Vagina (tissue), 2 donors: ENCODE measurements at places on chromosomes 1 and 21. TPM values are rescaled to one million over a fixed set of nuclear protein-coding genes. Genes with fewer than 3 reads are reported as not detected.

CNTN2 gene
- total RNA-seq = 7.4 TPM

RIMKLA gene
- 0.25 TPM for total RNA-seq

C8A gene
- not detected for total RNA-seq

FCN3 gene
- 1.7 TPM for total RNA-seq

ALDH4A1 gene
- 39.5 TPM for total RNA-seq

S1PR1 gene
- 58.4 TPM for total RNA-seq

LRRC38 gene
- total RNA-seq = 2.5 TPM

ADAMTS5 gene
- 20.4 TPM for total RNA-seq

KCNJ15 gene
- total RNA-seq = 12.3 TPM

KLF17 gene
- total RNA-seq = 0.25 TPM

OR2L5 gene
- total RNA-seq = not detected

DNA sequence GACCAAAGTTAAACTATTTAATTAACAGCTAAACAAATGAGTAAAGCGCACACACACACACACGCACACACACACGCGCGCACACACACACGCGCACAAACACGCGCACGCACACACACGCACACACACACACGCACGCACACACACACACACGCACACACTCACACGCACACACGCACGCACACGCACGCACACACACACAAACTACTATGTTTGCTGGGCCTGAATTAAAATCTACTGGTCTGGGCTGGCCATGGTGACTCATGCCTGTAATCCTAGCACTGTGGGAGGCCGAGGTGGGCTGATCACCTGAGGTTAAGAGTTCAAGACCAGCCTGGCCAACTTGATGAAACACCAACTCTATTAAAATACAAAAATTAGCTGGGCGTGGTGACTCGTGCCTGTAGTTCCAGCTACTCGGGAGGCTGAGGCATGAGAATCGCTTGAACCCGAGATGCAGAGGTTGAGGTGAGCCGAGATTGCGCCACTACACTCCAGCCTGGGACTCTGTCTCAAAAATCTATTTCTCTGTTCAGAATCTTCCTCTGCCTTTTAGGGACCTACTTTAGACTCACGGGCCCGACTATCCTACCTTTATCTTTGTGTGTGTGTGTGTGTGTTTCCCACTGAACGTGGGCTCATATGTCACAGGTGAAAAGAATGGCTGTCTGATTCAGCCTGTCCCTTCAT is 37.5 kb upstream of the DNAJC11 start:
- H3K36me3 ChIP-seq = no peaks in the 10 kb centered on the region
- H3K4me1 ChIP-seq = peaks cover 11% of the 10 kb centered on the region
- H3K27me3 ChIP-seq = no peaks in the 10 kb centered on the region
- no peak overlapping the region for H3K4me3 ChIP-seq
- no peak overlapping the region for H3K27ac ChIP-seq

GRCh38 chr1:208089149-208089548 is 155.0 kb downstream of the PLXNA2 start:
- H3K27ac ChIP-seq = no peak overlapping the region
- no peaks in the 10 kb centered on the region for H3K36me3 ChIP-seq
- no peak overlapping the region for H3K4me3 ChIP-seq
- no peaks in the 10 kb centered on the region for H3K27me3 ChIP-seq

DNA sequence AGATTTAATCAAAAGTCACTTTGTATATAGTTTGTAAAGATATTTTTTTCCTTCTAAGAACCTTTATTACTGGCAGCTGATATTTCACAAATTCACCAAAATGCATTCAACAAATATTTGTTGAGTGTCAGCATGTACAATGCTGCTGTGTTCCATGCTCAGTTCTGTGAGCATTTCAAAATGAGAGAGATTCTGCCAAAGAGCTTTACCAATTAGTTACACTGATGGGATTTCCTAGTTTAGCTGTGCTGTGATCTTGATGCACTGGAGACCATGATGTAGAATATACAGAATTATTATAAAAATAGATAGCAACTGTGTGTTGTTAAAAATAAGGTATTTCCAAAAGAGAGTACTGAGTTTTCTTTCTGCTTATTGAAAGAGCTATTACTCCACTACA is 225.6 kb downstream of the BRINP3 start:
- H3K4me3 ChIP-seq = no peak overlapping the region
- no peaks in the 10 kb centered on the region for H3K36me3 ChIP-seq
- DNase-seq = no peak
- H3K27me3 ChIP-seq = no peaks in the 10 kb centered on the region
- no peak overlapping the region for H3K27ac ChIP-seq
- H3K4me1 ChIP-seq = no peaks in the 10 kb centered on the region

GRCh38 chr1:56978819-56979218 is 13.0 kb upstream of the C8B start:
- no peaks in the 10 kb centered on the region for H3K27me3 ChIP-seq
- H3K27ac ChIP-seq = no peak overlapping the region
- no peak overlapping the region for H3K4me3 ChIP-seq
- H3K4me1 ChIP-seq = no peaks in the 10 kb centered on the region

DNA sequence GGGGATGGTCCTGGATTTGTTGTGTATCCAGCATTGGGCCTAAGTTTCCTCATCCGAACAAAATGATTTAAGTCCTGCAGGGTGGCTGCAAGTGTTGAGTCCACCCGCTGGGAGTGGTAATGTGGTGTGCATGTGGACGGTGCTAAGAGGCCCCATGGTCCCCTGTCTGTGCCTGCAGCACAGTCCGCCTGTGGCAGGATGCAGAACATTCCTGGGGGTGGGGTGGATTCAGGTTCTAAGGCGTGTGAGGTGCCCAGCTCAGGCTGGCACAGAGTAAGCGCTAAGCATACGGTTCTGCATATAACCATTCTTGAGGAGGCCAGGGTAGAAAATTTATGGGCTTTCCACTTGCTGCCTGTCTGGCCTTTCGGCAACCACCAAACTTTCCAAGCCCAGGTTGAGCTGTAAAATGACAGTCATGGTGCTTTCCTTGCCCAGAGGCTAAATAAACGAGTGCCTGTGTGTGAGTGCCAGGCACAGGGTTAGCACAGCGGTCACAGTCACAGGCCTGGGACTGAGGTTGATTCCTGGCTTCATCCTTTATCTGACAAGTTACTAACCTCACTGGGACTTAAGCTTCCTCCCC is 30.7 kb downstream of the SLC2A1 start:
- no peak overlapping the region for H3K27ac ChIP-seq
- no peak overlapping the region for H3K4me3 ChIP-seq
- no peak for DNase-seq
- H3K27me3 ChIP-seq = no peaks in the 10 kb centered on the region
- H3K4me1 ChIP-seq = peaks cover 39% of the 10 kb centered on the region

- H3K4me1 ChIP-seq = peaks cover 7% of the 10 kb centered on the region
- no peaks in the 10 kb centered on the region for H3K36me3 ChIP-seq
- no peak for DNase-seq
- H3K4me3 ChIP-seq = no peak overlapping the region
- no peak overlapping the region for H3K27ac ChIP-seq
Measured at GRCh38 chr21:41460578-41461527, 34.8 kb downstream of the MX1 start.

- no peak overlapping the region for H3K4me3 ChIP-seq
- H3K4me1 ChIP-seq = peaks cover 22% of the 10 kb centered on the region
- H3K36me3 ChIP-seq = no peaks in the 10 kb centered on the region
- peak; percentile 13 for DNase-seq
- H3K27ac ChIP-seq = no peak overlapping the region
- H3K27me3 ChIP-seq = no peaks in the 10 kb centered on the region
Measured at GRCh38 chr1:109642626-109643025, 13.3 kb upstream of the GSTM4 start.

- peaks cover 7% of the 10 kb centered on the region for H3K36me3 ChIP-seq
- H3K4me3 ChIP-seq = no peak overlapping the region
- no peak overlapping the region for H3K27ac ChIP-seq
Measured at GRCh38 chr1:227731241-227731677, 3.8 kb downstream of the JMJD4 start.

- peaks cover 4% of the 10 kb centered on the region for H3K4me1 ChIP-seq
- H3K4me3 ChIP-seq = peak overlapping the region; percentile 36
- DNase-seq = no peak
- no peaks in the 10 kb centered on the region for H3K36me3 ChIP-seq
Measured at GRCh38 chr1:227437495-227438008, 119.3 kb upstream of the CDC42BPA start.

DNA sequence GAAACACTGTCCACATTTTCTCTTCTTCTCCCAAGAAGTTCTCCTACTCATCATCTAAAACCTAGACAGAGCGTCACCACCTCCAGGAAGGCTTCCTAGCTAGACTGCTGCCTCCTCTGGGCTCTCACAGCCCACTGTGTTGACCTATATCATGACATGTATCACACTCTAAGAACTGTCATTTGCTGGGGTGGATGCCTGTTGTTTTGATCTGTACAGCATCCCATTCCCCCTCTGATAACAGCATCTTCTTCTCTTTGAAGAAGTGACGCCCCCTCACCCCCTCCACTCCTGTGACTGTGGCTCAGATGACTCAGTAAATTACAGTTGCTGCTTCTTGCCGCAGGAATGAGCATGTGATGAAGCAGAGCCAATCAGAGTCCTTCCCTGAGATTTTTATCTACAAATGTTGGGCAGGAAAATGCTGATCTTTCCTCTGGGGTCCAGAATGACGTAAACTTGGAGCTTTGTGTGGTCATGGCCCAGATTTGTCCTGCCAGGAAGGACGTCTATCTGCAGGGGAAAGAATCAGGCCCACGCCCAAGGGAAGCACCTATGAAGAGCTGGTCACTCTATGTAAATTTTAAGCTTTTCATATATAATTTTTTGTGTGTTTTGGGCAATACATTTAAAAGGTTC is 28.0 kb upstream of the FOXO6 start:
- no peaks in the 10 kb centered on the region for H3K36me3 ChIP-seq
- no peak overlapping the region for H3K27ac ChIP-seq
- no peaks in the 10 kb centered on the region for H3K4me1 ChIP-seq
- DNase-seq = peak; percentile 64

GRCh38 chr1:68449901-68450300 is at the start of gene RPE65:
TSS of gene RPE65 (minus strand) at chr1:68449954. CDS start at chr1:68449905, 49 bp downstream.
- no peaks in the 10 kb centered on the region for H3K27me3 ChIP-seq
- H3K36me3 ChIP-seq = no peaks in the 10 kb centered on the region
- DNase-seq = no peak
- H3K4me3 ChIP-seq = no peak within 1 kb of the TSS
- no peaks in the 10 kb centered on the region for H3K4me1 ChIP-seq
- H3K27ac ChIP-seq = no peak within 1 kb of the TSS

- H3K4me3 ChIP-seq = no peak overlapping the region
- DNase-seq = no peak
- H3K27ac ChIP-seq = no peak overlapping the region
- no peaks in the 10 kb centered on the region for H3K4me1 ChIP-seq
Measured at GRCh38 chr1:220929304-220929703, 50.1 kb downstream of the HLX start.

- DNase-seq = no peak
- no peaks in the 10 kb centered on the region for H3K4me1 ChIP-seq
Measured at GRCh38 chr1:243316366-243316989, 60.6 kb downstream of the SDCCAG8 start.

- no peak overlapping the region for H3K27ac ChIP-seq
- no peak overlapping the region for H3K4me3 ChIP-seq
- no peaks in the 10 kb centered on the region for H3K27me3 ChIP-seq
- H3K36me3 ChIP-seq = no peaks in the 10 kb centered on the region
Measured at GRCh38 chr21:38965910-38966504, 160.3 kb downstream of the ETS2 start.

DNA sequence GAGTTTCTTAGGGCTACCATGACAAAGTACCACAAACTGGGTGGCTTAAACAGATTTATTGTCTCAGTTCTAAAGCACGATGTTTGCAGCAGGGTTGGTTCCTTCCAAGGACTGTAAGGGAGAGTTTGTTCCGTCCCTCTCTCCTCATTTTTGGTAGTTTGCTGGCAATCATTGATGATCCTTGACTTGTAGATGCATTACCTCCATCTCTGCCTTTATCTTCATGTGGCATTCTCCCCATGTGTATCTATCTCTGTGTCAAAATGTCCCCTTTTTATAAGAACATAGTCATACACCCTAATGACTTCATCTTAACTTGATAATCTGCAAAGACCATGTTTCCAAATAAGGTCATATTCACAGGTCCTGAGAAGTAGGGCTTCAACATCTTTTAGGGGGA is 90.2 kb downstream of the LRRC8C start:
- H3K36me3 ChIP-seq = no peaks in the 10 kb centered on the region
- H3K4me1 ChIP-seq = peaks cover 7% of the 10 kb centered on the region
- no peak overlapping the region for H3K4me3 ChIP-seq
- H3K27ac ChIP-seq = no peak overlapping the region

DNA sequence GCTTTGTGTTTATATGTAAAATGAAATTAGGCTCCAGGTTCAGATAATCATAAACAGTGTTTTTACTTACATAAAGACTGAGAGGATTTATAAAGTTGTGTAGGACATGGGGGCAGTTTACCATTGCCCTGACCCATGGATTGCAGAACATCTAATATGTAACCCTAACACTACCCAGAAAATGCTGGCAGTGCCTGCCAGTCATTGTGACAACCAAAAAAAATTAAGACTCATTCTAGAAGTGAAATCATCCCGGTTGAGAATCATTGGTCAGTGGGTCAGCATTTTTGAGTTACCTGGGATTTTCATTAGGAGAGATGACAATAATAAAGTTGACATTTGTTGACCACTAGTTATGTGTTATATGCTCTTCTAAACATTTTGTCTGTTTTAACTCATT is 31.2 kb upstream of the THEM4 start:
- no peak for DNase-seq
- H3K36me3 ChIP-seq = no peaks in the 10 kb centered on the region
- H3K27ac ChIP-seq = no peak overlapping the region
- no peaks in the 10 kb centered on the region for H3K27me3 ChIP-seq
- H3K4me3 ChIP-seq = no peak overlapping the region
- peaks cover 17% of the 10 kb centered on the region for H3K4me1 ChIP-seq

- no peak overlapping the region for H3K27ac ChIP-seq
- H3K27me3 ChIP-seq = no peaks in the 10 kb centered on the region
- no peak for DNase-seq
- H3K4me1 ChIP-seq = no peaks in the 10 kb centered on the region
Measured at GRCh38 chr1:198449727-198450433, 90.6 kb downstream of the ATP6V1G3 start.

- H3K36me3 ChIP-seq = peaks cover 4% of the 10 kb centered on the region
- H3K27me3 ChIP-seq = no peaks in the 10 kb centered on the region
- H3K4me3 ChIP-seq = peak overlapping the region; percentile 94
Measured at GRCh38 chr1:179082999-179083335, 1.1 kb downstream of the TOR3A start.

DNA sequence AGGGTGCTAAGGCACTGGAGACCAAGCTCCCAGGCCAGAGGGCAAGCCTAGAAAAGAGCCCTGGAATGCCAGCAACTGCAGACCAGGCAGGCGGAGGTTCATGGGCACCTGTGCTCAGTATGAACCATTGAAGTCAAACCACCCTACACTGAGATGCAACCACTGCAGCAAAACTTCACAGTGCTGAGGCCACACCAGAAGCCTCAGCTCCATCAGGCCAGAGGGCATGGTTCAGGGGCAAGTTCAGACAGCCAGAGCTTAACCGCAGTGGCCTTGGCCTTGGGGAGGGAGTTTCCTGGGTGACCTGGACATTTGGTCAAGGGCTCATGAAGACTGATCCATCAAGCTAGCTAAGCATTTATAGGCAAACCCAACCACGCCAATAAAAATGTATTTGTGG is 7.1 kb downstream of the RCC2 start:
- H3K27me3 ChIP-seq = no peaks in the 10 kb centered on the region

- no peak overlapping the region for H3K4me3 ChIP-seq
- H3K36me3 ChIP-seq = no peaks in the 10 kb centered on the region
- no peak overlapping the region for H3K27ac ChIP-seq
Measured at GRCh38 chr1:15243275-15244043, 3.6 kb upstream of the FHAD1 start.
